ENCODE measurements at places on chromosomes 5 and 9.

DNA sequence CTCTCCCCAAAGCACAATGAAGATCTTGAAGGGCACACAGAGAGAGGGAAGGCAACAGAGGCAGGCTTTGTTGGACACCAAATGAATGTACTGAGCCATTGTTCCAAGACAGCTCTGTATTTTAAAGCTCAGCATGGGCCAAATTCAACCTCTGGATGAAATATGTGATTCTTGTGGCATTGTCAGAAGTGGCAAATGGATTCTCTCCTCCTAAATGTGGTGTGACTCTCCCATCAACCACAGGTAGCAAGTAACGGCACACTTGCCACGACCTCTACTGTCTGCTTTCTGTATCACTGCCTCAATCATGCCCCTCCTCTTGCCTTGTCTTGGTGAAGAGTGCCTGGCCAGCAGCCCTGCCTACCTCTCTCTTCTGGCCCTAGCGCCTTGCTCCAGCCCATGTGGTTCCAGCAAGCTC is 6.1 kb upstream of the MOB3B start:
- DNase-seq = no peak

DNA sequence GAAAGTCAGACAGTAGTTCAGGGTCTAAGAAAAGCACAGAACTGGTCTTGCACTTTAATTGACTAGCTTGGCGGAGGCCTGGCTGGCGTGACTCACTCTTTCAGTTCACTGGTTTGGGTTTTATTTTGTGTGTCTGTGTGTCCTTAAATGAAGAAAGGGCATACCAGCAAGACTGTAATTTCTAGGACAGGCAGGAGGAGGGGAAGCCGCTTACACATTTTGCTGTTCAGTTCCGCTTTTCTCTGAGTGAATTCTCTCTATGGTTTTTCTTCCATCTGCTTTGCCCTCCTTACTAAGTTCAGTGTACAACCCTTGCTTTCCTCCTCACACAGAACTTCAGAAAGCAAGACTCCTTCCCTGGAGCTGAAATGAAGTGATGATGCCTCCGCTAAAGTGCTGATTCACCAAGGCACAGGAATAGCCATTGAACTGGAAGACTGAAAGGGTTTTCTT is 150.8 kb downstream of the MEF2C start:
- no peak for DNase-seq

GRCh38 chr9:68685770-68686169 is 19.3 kb upstream of the PIP5K1B start:
- no peak for DNase-seq

DNA sequence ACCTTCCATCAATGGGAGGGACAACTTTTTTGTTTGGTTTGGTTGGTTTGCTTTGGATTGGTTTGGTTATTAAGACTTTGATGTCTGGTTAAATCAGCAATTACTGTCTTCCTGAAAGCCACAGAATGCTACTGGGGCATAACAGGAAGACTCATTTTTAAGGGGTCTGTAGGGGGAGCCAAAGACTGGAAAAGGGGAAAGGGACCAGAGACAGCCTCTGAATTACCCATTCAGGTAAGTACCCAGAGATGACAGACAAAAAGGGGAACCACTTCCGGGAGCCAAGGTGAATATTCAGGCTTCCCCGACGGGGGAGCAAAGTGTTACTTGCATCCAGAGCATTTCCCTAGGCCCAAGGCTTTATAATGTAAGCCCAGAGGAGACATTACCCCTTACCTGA is 4.6 kb upstream of the FEM1C start:
- DNase-seq = no peak

GRCh38 chr5:68114378-68115040 is 101.0 kb upstream of the PIK3R1 start:
- no peak for DNase-seq

- DNase-seq = no peak
Measured at GRCh38 chr5:146240951-146241350, 37.5 kb downstream of the RBM27 start.

DNA sequence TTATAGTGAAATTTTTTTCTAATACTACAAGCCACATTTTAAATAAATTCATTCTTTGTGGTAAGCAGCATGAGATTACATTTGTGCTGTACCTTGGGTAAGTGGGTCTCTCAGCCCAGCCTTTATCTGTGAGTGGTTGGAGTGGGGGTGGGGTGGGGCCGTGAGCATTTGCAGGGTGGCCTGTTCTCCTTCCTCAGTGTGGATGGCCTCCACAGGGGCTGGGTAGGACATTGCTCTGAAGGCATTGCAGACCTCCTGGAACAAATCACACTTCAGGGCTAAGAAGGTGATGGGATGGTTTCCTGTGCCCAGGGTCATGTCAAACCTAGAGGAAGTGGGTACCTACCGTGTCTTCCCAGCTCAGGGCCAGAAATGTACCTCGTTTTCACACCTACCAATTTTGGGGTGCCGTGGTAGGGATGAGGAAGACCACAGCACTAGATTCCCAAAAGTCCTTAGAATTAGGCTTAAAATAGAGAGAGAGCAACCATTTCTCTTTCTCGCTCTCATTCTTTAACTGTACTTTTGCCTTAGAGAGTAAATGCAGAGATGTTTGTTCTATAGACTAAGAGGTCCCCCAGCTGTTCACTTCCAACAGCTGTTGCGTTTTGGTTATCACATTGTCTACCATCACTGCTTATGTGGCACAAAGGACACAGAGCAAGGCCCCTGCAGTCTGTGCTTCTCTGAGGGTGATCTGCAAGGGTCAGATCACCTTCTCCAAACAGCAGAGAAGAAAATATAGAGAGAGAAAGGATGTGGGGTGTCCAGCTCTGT is 83.4 kb upstream of the CTSL start:
- DNase-seq = peak; percentile 1

DNA sequence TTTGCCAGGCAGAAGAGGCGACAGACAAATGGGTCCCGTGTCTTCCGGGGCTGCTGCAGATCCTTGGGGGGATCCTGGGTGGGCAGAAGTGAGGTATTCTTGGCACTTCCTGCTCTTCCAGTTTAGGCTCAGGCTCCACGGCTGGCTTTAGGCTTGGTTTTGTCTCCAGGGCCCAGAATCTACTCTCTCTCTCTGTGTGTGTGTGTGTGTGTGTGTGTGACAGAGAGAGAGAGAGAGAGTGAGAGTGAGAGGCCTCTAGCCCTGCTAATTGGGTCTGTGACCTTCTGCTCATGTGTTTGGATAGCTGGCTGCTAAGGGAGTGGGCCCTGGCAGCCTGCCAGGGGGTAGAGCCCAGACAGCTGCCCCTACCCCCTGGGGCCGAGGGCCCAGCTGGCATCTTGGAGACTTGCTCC is 39.3 kb downstream of the CRB2 start:
- DNase-seq = no peak

- no peak for DNase-seq
Measured at GRCh38 chr5:5122776-5123175, 17.4 kb upstream of the ADAMTS16 start.

DNA sequence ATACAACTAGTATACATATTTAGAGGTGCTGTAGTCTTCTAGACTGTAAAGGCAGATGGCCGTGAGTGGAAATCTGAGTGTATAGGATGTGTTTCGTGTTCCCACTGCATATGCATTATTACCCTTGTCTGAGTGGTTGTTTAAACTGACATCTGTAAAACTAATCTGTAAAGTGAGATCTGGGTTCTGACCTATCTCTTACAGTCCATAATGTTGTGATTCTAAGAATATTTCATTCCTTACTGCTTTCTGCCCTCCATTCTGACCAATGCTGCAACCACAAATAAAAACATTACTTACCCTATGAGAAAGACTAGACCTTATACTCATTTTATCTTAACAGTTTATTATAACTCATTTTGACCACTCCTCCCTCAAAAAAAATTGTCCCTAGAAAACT is 47.6 kb upstream of the MACIR start:
- DNase-seq = no peak

- DNase-seq = no peak
Measured at GRCh38 chr9:69391946-69392345, 66.9 kb downstream of the ENTREP1 start.

- DNase-seq = no peak
Measured at GRCh38 chr5:36998578-36998977, 122.0 kb downstream of the NIPBL start.

GRCh38 chr9:126027566-126027965 is 280.4 kb downstream of the PBX3 start:
- DNase-seq = no peak

- no peak for DNase-seq
Measured at GRCh38 chr9:25117791-25118190, 560.5 kb downstream of the TUSC1 start.

DNA sequence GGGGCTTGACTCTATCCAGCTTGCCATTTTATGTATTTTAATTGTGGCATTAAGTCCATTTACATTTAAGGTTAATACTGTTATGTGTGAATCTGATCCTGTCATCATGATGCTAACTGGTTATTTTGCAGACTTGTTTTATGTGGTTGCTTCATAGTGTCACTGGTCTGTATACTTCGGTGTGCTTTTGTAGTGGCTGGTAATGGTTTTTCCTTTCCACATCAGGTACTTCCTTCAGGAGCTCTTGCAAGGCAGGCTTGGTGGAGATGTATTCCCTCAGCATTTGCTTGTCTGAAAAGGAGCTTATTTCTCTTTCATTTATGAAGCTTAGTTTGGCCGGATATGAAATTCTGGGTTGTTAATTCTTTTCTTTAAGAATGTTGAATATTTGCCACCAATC is 145.9 kb downstream of the CPLANE1 start:
- no peak for DNase-seq

DNA sequence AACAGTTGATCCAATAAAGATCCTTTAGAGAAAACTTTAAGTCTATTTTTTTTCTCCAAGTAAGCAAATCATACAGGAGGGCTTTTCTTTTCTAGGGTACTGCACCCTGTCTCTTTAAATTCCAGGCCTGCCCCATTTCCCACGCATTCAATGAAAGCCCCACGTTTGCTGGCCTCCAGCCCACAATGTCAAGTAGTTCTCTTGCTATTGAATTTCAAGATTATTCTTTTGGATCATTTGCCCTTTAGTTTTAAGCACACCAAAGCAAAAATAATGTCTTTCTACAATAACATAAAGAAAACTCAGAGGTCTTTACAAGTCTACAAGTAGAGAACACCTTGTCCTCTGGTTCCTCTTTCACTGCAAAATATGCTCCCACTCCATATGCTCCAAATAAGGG is 15.6 kb downstream of the MLLT3 start:
- DNase-seq = no peak

- no peak for DNase-seq
Measured at GRCh38 chr5:174624733-174625522, 99.5 kb upstream of the MSX2 start.

- no peak for DNase-seq
Measured at GRCh38 chr9:69446496-69446895, 121.5 kb downstream of the ENTREP1 start.

DNA sequence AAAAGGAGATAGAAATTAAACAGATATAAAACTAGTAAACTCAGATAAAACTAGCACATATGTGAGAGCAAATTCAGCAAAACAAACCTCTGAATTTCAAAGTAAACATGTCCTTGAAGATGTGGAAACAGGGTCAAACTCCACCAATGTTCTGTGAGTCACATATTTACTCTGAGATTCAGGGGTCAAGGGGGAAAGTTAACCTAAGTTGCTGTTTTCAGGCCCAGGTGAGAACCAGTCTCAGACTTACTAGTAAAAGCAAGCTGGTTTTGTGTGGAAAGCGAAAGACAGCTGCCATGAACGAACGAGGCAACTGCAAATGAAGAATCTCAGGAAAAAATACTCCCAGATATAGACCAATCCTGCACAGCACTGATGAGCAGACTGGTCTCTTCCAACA is 29.0 kb downstream of the PSMB7 start:
- no peak for DNase-seq

GRCh38 chr5:171419688-171420430 is 412 bp downstream of the FGF18 start:
- no peak for DNase-seq

GRCh38 chr5:79840084-79840990 is 150.7 kb downstream of the CMYA5 start:
- no peak for DNase-seq

GRCh38 chr9:110476251-110476650 is 103.3 kb downstream of the SVEP1 start:
- no peak for DNase-seq

DNA sequence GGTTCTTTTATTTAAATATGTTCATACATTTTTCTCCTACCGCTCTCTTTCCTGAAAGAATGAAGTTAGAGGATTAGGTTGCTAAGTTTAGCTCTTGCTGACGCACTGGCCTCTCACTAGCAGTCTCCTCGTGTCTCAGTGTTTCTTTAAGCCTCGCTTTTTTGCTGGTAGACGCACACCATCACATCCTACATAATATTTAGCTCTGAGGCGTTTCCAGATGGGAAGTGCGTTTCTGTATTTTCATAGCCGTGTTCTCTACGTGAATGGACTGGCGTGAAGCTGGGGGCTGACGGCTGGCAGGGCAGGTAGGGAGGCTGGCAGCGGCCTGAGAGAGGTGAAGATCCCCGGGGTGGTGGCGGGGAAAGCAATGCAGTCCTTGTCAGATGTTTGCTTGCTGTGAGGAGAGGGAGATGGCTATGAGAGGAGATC is 79.2 kb upstream of the SPRY4 start:
- peak; percentile 59 for DNase-seq

GRCh38 chr9:130290291-130291181 is 25.0 kb downstream of the HMCN2 start:
- peak; percentile 80 for DNase-seq

GRCh38 chr5:44539602-44539919 is 150.3 kb upstream of the FGF10 start:
- no peak for DNase-seq

- DNase-seq = no peak
Measured at GRCh38 chr9:80995759-80996158, 693.6 kb downstream of the TLE1 start.

GRCh38 chr5:103938146-103938695 is 375.6 kb upstream of the NUDT12 start:
- DNase-seq = no peak

GRCh38 chr5:151630088-151630487 is 39.0 kb upstream of the FAT2 start:
- DNase-seq = no peak

GRCh38 chr5:143547342-143547741 is 143.9 kb upstream of the NR3C1 start:
- no peak for DNase-seq

- DNase-seq = no peak
Measured at GRCh38 chr5:118544887-118545449, 443.4 kb downstream of the DTWD2 start.

DNA sequence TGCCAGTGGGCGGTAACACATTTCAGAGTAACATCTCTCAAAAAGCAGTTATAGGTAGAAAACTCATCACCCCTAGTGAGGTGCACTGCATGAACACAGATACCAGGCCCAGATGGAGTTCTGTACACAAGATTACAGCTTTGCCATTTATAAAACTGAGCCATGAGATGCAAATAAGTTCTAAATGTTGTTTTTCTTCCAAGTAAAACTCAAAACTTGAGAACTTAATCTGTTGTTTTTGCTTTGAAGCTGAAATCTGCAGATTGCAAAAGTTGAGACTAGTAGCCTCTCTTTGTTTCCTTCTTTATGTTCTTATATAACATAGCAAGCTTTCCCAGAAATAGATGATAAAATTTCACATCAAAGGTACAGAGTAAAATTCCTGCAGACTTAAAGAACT is 434.1 kb downstream of the PLK2 start:
- no peak for DNase-seq

GRCh38 chr9:81542118-81542889 is 147.0 kb downstream of the TLE1 start:
- no peak for DNase-seq

GRCh38 chr5:147396070-147396823 is 113.6 kb downstream of the DPYSL3 start:
- DNase-seq = no peak
